ENCODE measurements at places on chromosomes 5 and 9. TPM values are rescaled to one million over a fixed set of nuclear protein-coding genes. Genes with fewer than 3 reads are reported as not detected.

Gene SHISAL2B
- total RNA-seq = not detected

Gene WDR31
- 1.5 TPM for total RNA-seq

Gene NADK2
- total RNA-seq = 11.0 TPM

Gene FAM153A
- 14.2 TPM for total RNA-seq

Gene CATSPER3
- 0.95 TPM for total RNA-seq

Gene NFIB
- total RNA-seq = not detected

Gene MSANTD3
- total RNA-seq = 16.8 TPM

Gene C5
- total RNA-seq = 2.5 TPM

All from T-helper 2 cell treated with Interferon-gamma antibody and Interleukin-4, amounts not matched to agents 100 ng/mL and 5 ng/mL, for 36 hours (primary cell).